Ovary (tissue), 10 donors: ENCODE measurements at places on chromosomes 5 and 9. TPM values are rescaled to one million over a fixed set of nuclear protein-coding genes. Genes with fewer than 3 reads are reported as not detected.

- no peak for DNase-seq
- no peaks in the 10 kb centered on the region for H3K27me3 ChIP-seq
- H3K4me1 ChIP-seq: peaks cover 23% of the 10 kb centered on the region
- H3K4me3 ChIP-seq: no peak overlapping the region
Measured at GRCh38 chr9:133073086-133074014, 11.6 kb downstream of the CEL start.

DNA sequence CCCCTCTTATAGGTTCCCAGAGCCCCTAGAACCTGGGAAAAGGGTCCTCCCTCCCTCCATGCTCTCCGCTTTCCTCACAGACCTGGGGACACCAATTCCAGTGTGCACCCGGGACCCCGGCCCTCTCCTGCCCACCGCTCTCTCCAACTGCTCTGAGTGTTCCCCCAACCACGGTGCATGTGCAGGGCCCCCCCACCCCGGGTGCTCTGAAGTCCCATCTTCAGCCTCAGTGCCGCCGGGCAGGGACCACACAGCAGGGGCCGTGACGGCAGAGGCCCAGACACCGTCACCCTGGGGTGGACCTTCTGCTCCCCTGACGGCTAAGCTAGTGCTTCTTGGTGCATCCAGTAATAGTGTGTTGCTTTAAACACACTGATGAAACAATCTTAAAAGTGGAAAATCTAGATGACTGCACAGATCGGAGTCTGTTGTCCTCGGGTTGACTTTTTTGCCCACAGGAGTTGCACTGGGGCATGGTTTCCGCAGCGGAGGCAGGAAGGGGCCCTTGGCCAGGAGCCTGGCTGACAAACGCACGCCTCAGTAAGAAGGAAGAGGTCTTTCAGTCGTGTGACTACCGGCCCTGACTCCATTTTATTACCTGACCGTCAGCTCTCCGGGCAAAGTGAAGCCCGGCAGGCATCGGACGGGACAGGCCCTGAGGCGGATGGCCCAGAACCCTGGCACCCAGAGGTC lies 36.2 kb upstream of the SLC6A3 start:
- DNase-seq: no peak
- H3K36me3 ChIP-seq: no peaks in the 10 kb centered on the region
- no peaks in the 10 kb centered on the region for H3K27me3 ChIP-seq
- H3K27ac ChIP-seq: no peak overlapping the region

- no peaks in the 10 kb centered on the region for H3K36me3 ChIP-seq
- no peak overlapping the region for H3K27ac ChIP-seq
- no peaks in the 10 kb centered on the region for H3K27me3 ChIP-seq
- no peaks in the 10 kb centered on the region for H3K4me1 ChIP-seq
Measured at GRCh38 chr5:107388141-107388861, 282.4 kb downstream of the EFNA5 start.

- no peak for DNase-seq
- no peak overlapping the region for H3K27ac ChIP-seq
- H3K36me3 ChIP-seq: no peaks in the 10 kb centered on the region
- H3K27me3 ChIP-seq: no peaks in the 10 kb centered on the region
- H3K4me1 ChIP-seq: peaks cover 3% of the 10 kb centered on the region
Measured at GRCh38 chr9:130741831-130742449, 48.4 kb downstream of the EXOSC2 start.

Gene CETN3
- 26.5 TPM for total RNA-seq

Gene FOXD4L6
- total RNA-seq: not detected
